ENCODE measurements at places on chromosomes 5 and 9. TPM values are rescaled to one million over a fixed set of nuclear protein-coding genes. Genes with fewer than 3 reads are reported as not detected.

Gene OBP2B
- 0.98 TPM for total RNA-seq

Gene ITK
- total RNA-seq: 4.4 TPM

Gene MTRR
- 69.5 TPM for total RNA-seq

Gene ZNF608
- 58.7 TPM for total RNA-seq

Gene IQGAP2
- 31.7 TPM for total RNA-seq

GRCh38 chr5:72599065-72599433 is 91.8 kb upstream of the ZNF366 start:
- DNase-seq: no peak

DNA sequence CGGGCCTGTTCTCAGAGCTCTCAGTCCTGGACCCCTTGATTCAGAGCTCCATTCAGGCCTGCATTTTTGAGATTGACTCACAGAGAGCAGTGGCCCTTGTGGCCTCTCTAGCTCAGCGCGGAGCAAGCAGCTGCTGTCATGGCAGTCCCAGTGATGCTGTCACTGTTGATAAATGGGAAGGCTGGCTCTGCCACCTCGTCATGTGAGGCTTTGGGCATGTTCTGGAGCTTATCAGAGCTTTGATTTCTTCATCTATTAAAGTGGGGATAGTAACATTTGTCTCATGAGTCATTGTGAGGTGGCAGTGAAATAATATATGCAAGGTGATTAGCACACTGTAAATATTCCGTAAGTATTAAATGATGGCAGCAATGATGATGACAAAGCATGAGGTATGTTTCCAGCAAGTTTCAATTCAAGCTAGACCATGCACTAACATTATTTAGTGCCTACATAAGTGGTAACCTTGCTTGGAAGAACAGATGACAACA is 126.4 kb upstream of the CXCL14 start:
- no peak for DNase-seq

GRCh38 chr5:58392496-58392895 is 67.4 kb downstream of the PLK2 start:
- no peak for DNase-seq

- no peak for DNase-seq
Observed at GRCh38 chr5:41186143-41186542, 27.2 kb downstream of the C6 start.

DNA sequence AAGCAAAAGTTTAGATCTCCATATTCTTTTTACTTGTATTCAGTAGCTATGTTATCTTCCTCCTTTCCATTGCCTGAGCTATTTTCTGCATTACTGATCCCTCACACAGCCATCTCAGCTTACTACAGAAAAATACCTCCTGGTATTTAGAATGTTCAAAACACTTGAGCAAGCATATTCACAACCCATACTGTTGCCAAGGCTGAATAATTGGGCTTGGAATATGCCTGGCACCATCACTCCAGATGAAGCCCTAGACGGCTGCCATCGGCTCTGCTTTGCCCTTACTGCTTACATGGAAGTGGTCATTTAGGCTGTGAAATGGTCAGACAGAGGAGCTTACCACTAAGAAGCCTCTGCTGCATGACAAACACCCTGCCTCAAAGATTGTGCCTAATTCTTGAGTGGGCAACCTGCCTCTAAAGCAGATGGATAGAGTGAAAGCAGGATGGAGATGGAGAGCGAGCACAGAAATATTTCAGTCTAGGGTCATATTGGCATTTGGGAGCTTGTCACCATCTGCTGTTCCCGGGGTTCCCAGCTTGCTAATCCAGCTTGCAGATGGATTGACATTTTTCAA is 92.5 kb upstream of the TAS2R1 start:
- no peak for DNase-seq

- DNase-seq: no peak
Observed at GRCh38 chr5:10701567-10702039, 59.4 kb downstream of the DAP start.

GRCh38 chr5:28499766-28500290 is 1461.4 kb upstream of the CDH9 start:
- DNase-seq: no peak

DNA sequence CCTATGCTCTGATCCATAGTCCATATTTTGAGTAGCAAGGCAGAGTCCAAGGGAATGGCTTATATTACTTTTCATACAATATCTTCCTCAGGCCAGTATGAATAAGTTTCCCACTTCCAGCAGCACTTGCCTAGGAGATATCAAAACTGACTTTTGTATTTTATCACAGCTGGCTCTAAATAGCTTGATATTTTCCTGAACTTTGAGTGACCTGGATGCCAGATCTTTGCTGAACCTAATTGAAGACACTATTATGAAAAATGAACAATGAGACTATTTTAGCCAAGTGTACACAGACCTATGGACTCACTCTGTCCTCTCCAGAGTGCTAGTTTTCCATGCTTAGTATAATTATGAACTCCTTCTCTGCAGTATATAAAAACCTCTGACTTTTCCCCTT is 475.6 kb upstream of the PTGER4 start:
- no peak for DNase-seq

DNA sequence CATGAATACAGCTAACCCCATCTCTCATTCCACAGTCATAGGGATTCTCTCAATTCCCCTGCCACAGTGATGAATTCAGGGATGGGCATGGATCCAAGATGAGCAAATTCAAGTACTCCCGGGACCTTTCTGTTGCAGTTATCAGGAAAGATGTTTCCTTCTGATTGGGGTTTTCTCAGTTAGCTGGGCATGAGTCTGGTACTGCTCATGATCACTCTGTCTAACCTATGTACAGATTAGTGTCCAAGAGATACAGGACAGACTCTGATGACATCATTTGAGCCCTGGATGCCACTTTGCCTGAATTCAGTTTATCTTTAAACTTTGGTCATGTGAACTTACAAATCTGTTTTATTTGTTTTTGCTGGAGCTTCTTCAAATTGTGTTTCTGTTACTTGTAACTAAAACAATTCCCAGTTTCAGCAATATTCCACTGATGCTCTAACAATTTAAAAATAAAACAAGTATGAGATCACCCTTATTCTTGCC is 257.7 kb upstream of the KLF9 start:
- no peak for DNase-seq

- no peak for DNase-seq
Observed at GRCh38 chr5:64622991-64623390, 67.3 kb upstream of the SHISAL2B start.

- DNase-seq: no peak
Observed at GRCh38 chr5:143396353-143396940, 7.0 kb downstream of the NR3C1 start.

- no peak for DNase-seq
Observed at GRCh38 chr5:69000216-69000919, 93.4 kb upstream of the SLC30A5 start.

- no peak for DNase-seq
Observed at GRCh38 chr5:31193591-31194467, at the start of gene CDH6. Gene CDH6, plus strand, starts transcription at chr5:31193686. Its CDS starts 73,788 bp downstream, at chr5:31267474.

DNA sequence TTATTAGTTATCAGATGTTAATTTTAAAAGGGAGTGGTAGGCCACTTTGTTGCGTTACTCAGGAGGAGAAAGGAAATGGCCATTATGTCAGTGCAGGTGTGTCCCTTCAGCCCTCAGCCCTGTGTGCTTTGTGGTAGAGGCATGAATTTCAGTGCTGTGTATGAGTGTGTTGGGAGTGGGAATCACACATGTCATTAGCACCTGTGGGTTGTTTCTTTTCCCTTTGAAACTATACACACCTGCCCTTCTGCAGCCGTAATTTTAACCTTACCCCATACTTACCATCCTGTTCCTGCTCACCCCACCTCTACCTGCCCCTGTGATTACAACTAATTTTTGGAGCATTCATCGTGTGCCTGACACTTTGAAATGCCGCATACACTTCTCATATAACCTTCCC is 156.4 kb downstream of the ARHGAP26 start:
- no peak for DNase-seq

DNA sequence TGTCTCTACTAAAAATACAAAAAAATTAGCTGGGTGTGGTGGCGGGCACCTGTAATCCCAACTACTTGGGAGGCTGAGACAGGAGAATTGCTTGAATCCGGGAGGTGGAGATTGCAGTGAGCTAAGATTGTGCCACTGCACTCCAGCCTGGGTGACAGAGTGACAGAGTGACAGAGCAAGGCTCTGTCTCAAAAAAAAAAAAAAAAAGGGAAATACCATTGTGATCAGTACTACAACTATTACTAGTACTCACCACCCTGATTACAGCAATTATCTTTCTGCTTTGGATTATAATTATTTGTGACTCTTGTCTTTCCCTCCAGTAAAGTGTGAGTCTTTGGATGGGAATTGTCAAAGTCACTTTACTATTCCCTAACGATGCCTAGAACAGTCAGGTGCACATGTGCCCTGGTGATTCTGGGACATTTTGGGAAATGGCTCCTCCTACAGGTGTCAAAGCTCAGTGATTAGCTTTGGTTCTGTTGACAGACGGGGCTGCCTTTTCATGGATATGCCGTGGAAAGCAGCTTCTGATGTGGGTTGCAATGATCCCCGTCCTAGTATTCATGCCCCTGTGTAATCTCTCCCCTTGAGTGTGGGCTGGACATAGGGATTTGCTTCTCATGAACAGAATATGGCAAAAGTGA is 31.8 kb upstream of the FRRS1L start:
- DNase-seq: no peak

GRCh38 chr9:135983208-135984071 is 22.3 kb upstream of the UBAC1 start:
- DNase-seq: no peak
